ENCODE measurements at places on chromosomes 7 and 10.

- DNase-seq = no peak
Observed at GRCh38 chr7:105345725-105346124, 43.0 kb downstream of the SRPK2 start.

DNA sequence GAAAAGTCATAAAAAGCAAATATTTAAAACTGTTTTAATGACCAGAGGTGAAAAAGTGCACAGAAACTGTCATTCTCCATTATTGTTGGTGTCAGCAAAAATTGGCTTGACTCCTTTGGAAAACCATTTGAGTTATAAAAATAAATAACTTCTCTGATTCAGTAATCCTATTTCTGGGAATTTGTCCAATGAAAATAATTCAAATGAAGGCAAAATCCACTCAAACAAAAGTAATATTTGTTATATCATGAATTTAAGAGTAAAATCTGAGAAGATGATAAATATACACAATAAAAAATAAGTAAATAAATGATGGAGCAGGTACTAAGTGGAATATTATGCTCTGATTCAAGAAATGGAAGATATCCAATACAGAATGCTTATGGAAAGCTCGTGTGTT, 326.6 kb upstream of the KLF6 start:
- no peak for DNase-seq

DNA sequence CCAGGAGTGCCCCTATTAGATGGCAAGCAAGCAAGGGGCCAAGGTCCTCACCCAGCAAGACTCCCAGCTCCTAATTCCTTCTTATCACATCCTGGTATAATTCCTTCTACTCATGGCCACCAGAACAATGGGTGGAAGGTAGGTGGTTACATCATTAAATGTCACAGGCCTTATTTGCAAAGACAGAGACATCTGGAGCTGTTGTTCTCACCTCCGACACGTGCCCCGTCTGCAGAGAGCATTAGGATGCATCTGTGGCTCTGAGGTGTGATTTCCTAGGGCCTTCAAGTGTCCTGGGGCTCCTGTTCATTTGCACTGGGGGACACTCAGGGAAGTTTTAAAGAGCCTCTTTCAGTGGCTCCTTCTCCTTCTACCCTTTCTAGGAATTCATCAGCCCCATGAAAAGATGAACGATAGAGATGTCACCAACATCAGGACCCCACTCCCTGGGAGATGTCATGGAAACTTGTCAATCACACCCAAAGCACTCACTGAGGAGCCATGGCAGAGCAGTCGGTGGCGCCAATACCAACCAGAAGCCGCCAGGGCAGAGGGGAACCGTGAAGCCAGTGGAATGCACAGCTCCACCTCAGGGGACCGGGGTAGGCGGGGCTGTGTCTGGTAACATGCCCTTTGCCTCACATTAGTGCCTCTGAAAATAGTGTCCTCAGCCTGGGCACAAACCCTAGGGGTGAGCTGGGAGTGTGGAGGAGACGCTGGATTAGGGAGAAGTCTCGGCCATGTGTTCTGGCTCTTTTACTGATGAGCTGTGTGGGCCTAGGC, 2.9 kb upstream of the ATP6V0E2 start:
- DNase-seq = no peak

DNA sequence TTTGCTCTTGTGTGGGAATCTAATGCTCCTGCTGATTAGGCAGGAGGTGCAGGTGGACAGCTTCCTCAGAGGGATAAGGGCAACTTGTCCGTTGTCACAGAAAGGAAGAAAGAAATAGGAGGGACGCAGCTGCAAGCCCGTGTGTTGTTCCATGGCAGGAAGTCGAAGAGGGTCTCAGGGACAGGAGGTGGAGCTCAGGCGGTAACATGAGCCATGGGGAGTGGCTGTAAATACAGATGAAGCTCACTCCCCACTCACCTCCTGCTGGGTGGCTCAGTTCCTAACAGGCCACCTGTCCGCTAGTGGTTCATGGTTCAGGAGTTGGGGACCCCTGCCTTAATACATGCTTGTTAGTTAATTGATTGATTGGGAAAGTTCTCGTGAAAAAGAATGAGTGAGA, 101.7 kb upstream of the SFMBT2 start:
- no peak for DNase-seq

Measured in stimulated activated CD4-positive, alpha-beta T cell treated with anti-CD3 and anti-CD28 coated beads, Interleukin-12 subunit alpha, Interleukin-12 subunit beta, amount 100 ng/mL, for 24 hours (primary cell).